Stimulated activated CD4-positive, alpha-beta T cell treated with anti-CD3 and anti-CD28 coated beads, TNF-alpha, amount 100 ng/mL, for 24 hours (primary cell): ENCODE measurements at places on chromosomes 3 and 15.

DNA sequence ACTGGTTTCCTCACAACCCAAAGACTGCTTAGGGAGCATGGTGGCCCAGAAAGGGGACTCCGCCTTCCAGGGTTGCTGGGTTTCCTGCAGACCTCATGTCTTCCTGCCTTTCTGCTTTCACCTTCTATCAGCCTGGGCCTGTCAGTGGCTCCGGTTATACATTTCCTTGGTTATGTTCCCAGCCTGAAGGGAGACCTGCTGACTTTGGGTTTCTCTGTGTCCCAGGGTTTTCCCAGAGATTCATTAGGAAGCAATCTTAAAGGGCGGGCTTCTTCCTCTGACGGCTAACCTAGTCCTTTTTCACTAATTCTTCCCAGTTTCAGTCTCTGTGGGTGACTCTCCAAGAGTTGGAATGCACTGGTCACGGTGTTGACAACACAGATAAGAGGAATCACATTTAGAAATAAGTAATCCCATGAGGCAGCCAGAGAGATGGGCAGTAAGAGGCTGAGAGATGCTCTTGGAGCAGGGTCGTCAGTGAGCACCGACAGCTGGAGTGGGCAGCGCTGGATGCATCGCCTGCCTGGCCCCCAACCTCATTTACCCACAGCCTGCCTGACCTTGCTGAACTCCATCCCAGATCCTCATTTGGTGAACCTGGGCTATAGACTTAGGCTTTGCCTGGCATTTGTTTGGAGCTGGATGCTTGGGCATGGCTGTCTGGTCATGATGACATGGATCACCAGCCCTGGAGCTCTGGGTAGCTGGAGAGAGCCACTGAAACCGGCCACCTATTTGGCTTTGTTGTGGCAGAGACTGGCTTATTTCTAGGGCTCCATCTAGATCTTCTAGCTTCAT lies 10.0 kb upstream of the EHD4 start:
- DNase-seq, result no peak

DNA sequence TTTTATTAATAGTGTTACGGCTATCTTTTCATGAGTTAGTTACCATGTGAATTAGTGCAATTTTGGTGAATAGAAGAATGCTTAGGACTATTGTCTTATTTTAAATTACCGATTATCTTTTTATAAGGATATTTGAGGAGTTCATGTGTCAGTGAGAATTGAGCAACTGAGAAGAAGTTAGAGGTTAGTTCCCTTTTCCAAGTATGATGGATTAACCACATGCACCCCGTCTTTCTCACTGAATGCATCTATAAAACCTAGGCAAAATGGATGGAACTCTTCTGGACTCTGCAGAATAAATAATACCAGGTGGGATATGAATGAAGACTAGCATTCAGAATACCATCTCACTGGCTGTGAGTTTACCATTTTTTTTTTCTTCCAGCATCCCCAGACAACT lies 74.3 kb downstream of the TCF12 start:
- DNase-seq, result no peak

GRCh38 chr3:30342318-30343060 lies 263.9 kb upstream of the TGFBR2 start:
- DNase-seq, result no peak

GRCh38 chr3:158802409-158803268 lies 785 bp downstream of the MFSD1 start:
- DNase-seq, result no peak

GRCh38 chr3:29438580-29438979 lies 157.7 kb downstream of the RBMS3 start:
- DNase-seq, result no peak

- DNase-seq, result no peak
Observed at GRCh38 chr3:45610119-45610518, 15.6 kb downstream of the LIMD1 start.

GRCh38 chr3:172626021-172626640 lies 84.7 kb downstream of the NCEH1 start:
- no peak for DNase-seq

GRCh38 chr3:175914785-175915184 lies 1055.7 kb downstream of the NAALADL2 start:
- no peak for DNase-seq

DNA sequence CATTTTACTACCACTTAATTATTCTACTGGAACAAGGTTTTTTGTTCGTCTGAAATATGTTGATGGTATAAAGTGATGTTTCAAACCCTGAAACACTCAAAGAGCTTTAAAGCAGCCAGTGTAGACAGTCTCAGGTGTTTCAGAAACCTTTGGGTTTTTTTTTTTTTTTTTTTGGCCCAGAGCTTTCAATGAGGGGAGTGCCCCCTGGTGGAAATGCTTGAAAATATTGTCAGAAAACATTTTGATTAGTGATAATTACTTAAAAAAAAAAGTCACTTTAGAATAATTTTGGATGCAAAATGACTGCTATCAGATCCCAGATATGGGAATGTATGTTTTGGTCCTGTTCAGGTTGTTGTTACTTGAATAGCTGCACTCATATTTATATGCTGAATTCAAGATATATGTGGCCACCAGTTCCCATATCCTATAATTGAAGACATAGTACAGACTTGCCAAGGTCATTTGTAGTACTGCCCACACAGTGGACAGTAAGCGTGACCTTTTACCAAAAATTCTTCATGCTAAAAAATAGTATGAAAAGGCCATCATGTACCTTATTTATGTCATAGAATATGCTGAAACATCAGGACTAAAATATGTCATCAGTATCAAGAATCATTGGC lies 35.9 kb downstream of the SATB1 start:
- no peak for DNase-seq

- DNase-seq, result no peak
Observed at GRCh38 chr15:67143646-67144045, 78.2 kb downstream of the SMAD3 start.

GRCh38 chr3:37181756-37182155 lies 7.4 kb upstream of the LRRFIP2 start:
- no peak for DNase-seq

- DNase-seq, result no peak
Observed at GRCh38 chr3:137348936-137349335, 391.2 kb downstream of the IL20RB start.

- no peak for DNase-seq
Observed at GRCh38 chr3:162770551-162770950, 1273.9 kb downstream of the OTOL1 start.

- DNase-seq, result no peak
Observed at GRCh38 chr3:25080461-25080860, 347.6 kb upstream of the RARB start.

- DNase-seq, result no peak
Observed at GRCh38 chr3:82496890-82497560, 735.6 kb upstream of the GBE1 start.

DNA sequence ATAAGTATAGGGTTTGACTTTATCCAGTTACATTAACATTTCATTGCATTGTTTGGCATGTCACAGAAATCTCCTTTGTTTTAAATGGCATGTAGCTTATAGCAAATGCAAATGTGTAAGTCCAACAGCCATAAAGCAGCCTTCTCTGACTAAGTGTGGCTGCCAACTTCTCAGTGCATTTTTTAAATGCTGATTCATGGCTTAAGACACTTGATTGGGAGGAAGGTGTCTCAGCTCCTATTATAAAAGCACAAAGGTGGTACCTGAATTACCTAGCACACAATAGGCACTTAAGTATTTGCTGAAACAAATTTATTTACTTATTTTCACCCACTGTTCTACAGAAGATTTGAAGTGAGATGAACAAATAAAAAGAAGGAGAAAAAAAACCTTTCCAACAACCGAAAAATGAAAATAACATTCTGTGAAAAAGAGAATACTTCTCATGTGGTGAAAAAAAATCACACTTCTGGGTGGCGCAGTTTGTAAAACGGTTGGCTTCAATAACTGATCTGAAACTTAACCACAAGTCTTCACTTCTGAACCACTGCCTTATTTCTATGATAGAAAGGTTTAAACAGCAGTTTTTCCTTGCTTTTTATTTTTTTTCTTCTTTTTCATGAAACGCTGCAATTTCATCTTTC lies 105.5 kb upstream of the ICE2 start:
- DNase-seq, result no peak

- DNase-seq, result no peak
Observed at GRCh38 chr3:100647171-100647570, 37.8 kb downstream of the ADGRG7 start.

GRCh38 chr3:98892263-98892662 lies 9.2 kb downstream of the DCBLD2 start:
- no peak for DNase-seq

DNA sequence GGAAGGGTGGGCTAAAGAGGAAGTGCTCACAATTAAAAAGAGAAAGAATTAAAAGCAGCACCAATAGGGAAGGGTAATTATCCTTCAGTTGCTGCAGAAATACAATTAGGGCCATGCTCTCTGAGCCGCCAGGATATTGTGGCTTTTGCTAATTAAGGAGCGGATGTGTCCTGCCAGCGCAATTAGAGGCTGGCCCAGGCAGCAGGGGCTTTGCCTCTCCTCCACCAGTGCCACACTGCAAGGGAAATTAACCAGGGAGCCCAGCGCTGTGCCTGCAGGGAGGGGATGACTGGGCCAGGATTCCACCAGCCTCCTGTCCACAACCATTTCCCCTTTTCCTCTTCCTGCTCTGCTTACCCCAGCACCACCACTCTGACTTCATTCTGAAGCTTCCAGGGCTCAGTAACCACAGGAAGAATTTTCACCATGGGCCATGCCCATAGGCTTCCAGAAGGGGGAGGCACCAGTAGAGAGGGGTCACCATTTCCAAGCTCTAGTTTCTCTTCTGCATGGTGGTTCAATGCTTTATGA lies 10.4 kb upstream of the AEN start:
- DNase-seq, result no peak

- no peak for DNase-seq
Observed at GRCh38 chr3:177144922-177145321, 52.4 kb downstream of the TBL1XR1 start.

DNA sequence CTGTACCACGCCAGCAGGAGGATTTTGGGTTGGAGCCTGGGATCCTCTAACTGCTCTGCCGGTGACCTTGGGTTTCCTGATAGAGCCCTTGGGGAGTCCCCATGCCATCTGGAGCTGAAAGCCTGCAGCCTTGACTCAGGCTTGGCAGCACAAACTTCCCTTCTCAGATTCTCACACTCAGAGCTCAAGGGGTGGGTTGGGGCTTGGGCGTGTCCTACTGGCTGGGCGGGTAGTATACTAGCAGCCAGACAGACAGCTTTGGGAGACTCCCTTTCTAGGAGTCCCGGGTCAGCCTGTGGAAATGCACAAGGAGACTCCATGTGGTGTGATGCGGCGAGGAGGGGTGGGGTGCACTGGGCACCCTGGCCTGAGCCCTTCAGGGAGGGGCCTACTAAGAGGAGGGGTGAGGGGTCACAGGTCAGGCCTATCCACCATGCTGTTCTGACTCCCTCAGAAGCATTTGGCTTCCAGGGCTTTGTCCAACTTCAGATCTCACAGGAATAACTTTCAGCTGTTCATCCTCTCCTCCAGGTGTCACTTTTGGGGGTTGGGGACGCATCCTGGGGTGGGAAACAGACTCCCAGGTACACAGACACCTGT lies 21.6 kb upstream of the PLXNA1 start:
- DNase-seq, result no peak

DNA sequence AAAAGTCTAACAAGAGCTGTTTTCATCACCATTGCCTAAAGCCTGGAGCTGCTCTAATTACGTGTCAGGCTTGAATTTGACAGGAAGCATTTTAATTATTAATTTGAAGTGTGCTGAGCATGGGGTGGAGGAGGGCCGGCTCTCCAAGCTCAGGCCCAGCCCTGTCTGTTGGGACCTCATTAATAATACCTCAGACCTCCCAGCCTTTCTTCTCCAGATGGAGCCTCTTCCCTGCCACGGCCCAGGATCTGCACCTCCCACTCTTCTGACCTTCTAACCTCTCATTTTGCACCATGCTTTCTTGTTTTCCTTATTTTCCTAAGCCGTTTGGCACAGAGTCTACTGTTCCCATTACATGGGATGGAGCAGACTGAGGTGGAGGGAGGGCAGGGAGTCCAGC lies 30.0 kb downstream of the INSYN1 start:
- DNase-seq, result no peak

GRCh38 chr3:111956995-111957734 lies 21.7 kb upstream of the ABHD10 start:
- DNase-seq, result no peak
